ENCODE measurements at places on chromosomes 2 and 18. TPM values are rescaled to one million over a fixed set of nuclear protein-coding genes. Genes with fewer than 3 reads are reported as not detected.

Gene ASB18
- total RNA-seq = not detected

Gene MC4R
- not detected for total RNA-seq

Gene RPL37A
- 3,814 TPM for total RNA-seq

DNA sequence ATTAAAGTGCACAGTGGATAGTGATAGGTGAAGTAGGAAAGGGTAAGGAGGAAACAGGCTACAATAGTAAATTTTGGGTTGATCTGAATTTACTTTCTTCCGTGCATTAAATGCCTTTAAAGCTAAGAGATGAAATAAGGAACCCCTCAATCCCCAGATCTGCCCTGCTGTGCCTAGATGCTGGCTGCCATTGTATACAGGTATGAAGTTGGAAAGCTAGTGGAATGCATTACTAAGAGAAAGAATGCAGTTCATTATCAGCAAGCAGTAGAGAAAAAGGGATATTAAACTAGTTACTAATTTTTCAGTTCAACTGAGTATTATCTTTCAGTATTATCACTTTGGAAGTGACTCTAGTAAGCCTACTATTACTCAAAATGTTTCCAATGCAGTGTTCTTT lies 93.3 kb downstream of the WDPCP start:
- no peak for DNase-seq

DNA sequence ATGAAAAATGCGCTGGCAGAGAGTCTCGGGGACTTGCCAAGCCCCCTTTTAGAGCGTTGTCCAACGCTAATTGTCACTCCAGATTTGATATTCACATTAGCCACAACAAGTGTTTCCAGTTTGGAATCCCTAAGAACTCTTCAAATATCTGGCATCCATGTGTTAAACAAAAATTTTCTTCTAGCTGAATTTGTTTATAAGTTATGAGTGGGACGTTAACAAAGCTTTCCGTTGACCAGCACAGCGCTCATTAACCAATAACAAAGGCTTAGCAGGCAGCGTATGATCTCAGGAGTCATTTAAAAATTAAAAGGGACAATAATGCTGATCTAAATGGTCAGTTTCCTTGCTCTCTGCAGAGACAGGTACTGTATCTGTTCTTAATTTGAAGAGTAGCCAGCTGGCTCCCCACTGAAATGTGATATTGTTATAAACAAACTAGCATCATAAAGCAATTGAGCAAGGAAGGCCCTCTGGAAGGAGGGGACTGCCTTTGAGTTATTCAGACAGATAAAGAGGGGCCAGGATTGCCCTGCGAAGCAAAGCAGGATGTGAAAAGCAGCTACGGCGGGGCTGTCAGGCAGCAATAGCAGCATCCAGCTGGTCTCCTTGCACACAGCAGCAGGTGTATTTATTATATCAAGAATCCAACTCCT lies 337.2 kb upstream of the SALL3 start:
- no peak for DNase-seq

GRCh38 chr2:224777559-224777930 lies 61.4 kb upstream of the CCDC195 start:
- no peak for DNase-seq

DNA sequence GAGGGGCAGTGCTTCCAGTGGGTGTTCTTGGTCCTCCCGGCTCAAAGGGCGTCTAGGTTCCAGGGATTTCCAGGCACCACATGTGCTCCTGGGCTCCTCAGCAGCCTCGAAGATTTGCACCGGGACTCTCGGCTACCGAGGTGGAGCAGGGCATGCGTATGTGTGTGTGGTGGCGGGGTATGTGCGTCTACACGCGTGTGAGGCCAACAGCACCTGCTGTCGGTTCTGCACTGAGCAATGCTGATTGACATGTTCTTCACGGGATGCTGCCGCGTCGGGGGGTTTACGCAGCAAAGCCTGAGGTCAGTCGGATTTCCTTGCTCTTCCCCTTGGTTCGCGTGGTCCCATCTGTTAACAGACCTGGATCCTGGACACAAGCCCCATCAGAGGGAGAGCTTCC lies 119.8 kb downstream of the NDUFA10 start:
- no peak for DNase-seq

DNA sequence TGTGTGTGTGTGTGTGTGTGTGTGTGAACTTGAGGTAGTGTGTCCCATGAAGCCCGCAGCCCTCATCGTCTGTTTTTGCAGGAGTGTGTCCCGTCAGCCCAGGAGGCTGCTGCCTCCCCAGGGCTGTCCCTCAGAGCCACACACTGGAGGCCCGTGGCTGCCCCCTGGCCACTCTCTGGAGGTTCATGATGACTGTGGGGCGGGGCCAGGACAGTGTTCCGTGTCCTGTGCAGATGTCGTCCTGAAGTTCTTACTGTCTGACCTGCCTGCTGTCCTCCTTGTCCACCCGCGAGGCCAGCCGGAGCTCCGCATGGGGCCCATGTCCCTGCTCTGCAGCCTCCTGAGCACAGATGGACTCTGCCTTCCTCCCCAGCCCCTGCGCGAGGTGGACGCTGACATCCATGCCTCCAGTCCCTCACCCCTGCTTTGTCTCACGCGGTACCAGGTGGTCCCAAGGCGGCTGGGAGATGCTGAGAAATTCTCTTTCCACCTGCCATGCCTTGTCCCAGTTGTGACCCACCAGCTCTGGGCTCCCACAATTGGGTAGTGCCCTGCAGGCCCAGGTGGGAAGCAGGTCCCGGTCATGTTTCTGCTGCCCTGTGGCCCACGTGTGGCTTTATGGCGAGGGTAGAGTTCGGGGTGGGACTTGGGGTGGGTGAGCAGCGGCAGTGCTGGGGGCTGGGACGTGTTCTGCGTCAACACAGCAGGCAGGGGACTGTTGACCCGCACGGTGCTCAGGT lies 92.8 kb downstream of the NFATC1 start:
- no peak for DNase-seq

DNA sequence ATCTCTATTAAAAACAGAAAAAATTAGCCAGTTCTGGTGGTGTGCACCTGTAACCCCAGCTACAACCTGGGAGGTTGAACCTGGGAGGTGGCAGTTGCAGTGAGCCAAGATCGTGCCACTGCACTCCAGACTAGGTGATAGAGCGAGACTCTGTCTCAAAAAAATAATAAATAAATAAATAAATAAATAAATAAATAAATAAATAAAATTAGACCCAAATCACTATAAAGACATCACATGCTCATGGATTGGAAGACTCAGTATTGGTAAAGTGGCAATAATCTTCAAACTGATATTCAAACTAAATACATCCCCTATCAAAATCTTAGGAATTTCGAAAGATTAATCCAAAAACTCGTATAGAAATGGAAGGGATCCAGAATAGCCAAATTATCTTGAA lies 15.5 kb upstream of the GALNT1 start:
- DNase-seq = no peak

- DNase-seq = peak; percentile 15
Observed at GRCh38 chr18:8249811-8250210, 359.4 kb upstream of the RAB12 start.

DNA sequence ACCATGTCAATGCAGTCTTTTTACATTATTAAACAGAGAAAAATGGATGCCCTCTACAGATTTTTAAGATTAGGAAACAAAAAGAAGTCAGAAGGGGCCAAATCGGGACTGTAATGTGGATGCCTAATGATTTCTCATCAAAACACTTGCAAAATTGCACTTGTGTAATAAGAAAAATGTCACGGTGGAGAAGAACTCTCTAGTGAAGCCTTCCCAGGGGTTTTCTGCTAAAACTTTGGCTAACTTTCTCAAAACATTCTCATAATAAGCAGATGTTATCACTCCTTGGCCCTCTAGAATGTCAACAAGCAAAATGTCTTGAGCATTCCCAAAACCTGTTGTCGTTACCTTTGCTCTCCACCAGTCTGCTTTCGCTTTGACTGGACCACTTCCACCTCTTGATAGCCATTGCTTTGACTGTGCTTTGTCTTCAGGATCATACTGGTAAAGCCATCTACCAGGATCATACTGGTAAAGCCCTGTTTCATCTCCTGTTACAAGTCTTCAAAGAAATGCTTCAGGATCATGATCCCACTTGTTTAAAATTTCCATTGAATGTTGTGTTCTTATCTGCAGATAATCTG lies 226.8 kb downstream of the TNS1 start:
- no peak for DNase-seq

GRCh38 chr2:144631636-144632035 lies 111.7 kb upstream of the ZEB2 start:
- no peak for DNase-seq

DNA sequence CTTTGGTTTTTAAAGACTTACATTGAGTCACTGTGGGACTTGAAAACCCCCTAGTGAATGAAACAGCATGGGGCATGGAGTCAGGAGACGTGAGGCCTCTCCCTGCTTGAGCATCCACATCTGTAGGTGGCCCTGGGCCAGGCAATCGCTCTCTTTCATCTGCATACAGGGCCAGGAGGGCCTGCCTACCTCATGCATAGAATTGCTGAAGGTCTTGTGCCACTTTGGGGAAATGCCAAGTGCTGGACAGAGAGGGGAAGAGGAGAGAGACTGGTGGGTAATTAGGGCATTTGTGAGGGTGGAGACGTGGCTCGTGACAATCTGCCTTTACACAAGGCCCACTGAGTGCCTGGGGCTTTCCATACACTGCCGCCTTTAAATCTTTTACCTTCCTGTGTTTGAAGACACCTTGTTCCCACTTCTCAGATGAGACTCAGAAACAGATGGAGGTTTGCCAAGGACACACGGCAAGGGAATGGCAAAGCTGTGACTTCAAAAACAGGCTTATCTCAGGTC lies 322.2 kb upstream of the HS6ST1 start:
- no peak for DNase-seq

DNA sequence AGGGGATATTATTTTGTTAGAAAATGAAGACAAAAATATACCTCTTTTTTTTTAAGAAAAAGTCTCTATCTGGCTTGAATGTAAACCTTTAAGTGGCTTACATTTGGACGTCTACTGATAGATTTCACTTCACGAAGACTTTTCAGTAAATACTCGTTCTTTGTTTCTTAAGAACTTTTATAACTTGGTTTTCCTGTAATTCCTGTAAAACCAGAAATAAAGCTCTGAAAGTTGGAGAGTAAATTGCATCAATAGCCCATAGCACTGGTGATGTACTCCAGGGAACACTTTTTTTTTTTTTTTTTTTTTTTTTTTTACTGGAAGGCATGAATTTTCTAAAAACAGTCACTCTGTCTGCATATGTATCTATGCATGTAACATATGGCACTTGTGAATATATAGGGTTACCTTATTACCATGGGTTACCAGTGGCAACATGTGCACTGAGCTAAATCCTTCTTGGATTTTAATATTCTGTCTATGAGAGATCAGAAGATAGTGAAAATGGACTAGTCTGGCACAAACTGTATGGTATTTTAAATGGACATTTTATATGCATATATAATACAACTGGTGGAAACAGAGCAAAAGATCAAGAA lies 309.2 kb upstream of the TCF4 start:
- DNase-seq = no peak

DNA sequence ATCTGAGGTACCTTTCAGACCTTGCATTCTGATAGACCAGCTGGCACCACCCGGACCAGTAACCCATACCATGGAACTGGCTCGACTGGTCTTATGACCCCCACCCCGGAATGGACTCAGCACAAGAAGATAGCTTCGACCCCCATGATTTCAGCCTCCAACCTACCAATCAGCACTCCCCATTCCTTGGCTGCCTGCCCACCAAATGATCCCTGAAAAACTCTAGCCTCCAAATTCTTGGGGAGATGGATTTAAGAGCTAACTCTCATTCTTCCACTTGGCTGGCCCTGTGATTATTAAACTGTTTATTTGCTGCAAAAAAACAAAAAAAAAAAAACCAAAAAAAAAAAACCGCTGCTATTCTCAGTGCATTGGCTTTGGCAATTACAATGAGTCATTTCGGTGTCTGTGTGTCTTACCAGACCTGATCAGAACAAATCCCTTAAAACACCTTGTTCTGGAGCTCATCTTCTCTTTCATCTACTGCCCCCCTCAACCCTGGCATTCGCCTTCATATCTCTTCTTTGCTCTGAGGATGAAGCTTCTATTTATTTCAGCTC lies 60.1 kb upstream of the KIF5C start:
- DNase-seq = peak; percentile 15

GRCh38 chr2:143399631-143400069 lies 270.4 kb downstream of the ARHGAP15 start:
- peak; percentile 30 for DNase-seq

DNA sequence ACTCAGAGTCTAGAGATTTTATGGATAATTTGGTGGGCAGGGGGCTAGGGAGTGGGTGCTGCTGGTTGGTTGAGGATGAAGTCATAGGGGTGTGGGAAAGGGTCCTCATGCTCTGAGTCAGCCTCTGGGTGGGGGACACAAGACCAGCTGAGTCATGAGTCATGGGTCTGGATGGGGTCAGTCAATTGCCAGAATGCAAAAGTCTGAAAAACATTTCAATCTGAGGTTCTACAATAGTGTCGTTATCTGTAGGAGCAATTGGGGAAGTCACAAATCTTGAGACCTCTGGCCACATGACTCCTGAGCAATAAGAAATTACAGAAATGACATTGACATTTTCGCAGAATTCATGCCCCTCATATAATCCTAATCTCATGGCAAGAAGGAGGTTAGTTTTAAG lies 15.1 kb downstream of the NMS start:
- no peak for DNase-seq

DNA sequence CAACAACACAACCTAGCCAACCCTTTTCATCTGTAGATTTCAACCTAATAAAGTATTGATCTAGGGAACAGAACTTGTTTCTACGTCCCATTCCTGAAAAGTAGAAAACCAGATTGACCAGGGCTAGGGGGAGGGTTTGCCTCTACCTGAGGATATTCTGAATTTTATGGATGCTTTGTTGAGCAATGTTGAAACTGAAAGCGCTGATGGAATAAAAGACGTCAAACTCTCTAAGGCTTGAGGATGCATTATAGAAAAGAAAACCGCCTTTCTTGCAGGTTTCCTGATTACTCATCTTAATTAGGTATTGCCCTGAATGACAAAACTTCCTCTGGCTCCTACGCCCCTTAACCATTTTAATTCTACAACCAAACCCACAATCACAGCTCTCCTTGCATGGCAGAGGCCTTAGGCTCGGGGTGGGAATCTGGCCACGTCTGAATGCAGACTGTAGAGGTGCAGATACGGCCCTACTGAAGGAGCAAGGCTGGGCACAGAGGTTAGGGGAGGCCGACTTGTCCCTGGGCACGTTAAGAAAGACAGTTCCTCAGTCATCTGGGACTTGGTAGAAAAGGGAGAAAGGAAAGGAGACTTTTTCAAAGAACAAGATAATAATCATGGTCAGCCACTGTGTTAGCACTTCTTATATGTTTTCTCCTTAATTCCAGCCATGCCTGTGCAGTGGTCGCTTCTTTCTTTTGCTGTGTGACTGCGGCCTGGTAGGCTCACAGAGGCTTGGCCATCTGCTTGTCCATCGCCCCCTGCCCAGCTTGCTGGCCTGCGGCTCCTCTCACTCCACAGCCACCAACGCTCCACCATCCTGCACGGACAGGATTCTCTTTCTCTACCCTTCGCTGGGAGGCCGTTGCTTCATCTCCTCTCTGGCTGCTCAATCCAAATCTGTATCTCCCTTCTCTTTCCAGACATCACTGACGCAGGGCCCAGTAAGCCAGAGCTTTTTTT lies 209.5 kb downstream of the VAPA start:
- DNase-seq = peak; percentile 81

- no peak for DNase-seq
Observed at GRCh38 chr2:112149866-112150435, 11.8 kb downstream of the FBLN7 start.

Data from foreskin keratinocyte (primary cell).